ENCODE measurements at places on chromosomes 12 and 14. TPM values are rescaled to one million over a fixed set of nuclear protein-coding genes. Genes with fewer than 3 reads are reported as not detected.

- no peak for DNase-seq
These were observed 38.3 kb downstream of the SRGAP1 start for GRCh38 chr12:63882844-63883243.

GRCh38 chr12:105382771-105383622 lies 52.5 kb downstream of the C12orf75 start:
- peak; percentile 42 for DNase-seq

- DNase-seq, result no peak
These were observed 614 bp upstream of the NACA start for GRCh38 chr12:56725723-56726102.

GRCh38 chr14:42378274-42378673 lies 771.6 kb downstream of the LRFN5 start:
- DNase-seq, result no peak

GRCh38 chr14:102500713-102501112 lies 8.9 kb downstream of the ANKRD9 start:
- no peak for DNase-seq

DNA sequence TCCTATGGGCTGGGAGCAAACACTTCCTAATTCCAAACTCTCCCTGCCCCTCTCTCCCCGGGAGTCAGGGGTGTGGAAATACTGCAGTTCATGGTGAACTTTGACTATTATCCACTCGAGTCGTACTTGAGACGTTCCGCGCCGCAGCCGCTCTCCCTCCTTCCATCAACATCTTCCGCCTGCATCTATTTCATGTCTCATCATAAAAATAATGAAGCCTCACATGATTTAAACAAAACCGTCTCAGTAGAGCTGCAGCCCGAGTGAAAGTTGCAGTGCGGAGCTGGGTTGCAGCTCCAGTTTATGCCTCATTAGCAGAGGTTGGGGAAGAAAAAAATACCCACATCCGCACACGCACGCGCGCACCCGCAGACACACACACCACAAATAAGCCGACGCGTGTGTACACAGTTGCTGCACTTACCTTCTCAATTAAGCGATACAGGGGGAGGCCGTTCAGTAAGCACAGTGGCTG lies 283 bp downstream of the LMO3 start:
- DNase-seq, result no peak

GRCh38 chr12:32727237-32727636 lies 28.5 kb downstream of the YARS2 start:
- no peak for DNase-seq

DNA sequence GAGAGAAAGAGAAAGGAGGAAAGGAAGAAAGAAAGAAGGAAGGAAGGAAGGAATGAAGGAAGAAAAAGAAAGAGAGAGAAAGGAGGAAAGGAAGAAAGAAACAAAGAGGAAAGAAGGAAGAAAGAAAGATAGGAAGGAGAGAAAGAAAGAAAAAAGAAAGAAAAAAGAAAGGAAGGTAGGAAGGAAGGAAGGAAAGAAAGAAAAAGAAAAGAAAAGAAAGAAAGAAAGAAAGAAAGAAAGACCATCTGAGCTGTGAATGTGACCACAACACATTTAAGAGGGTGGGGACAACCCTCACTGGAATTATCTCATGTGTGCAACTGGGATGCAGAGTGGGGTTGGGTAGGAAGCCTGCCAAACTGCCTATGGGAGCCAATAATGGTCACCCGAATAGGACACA lies 36.0 kb upstream of the BATF start:
- no peak for DNase-seq

GRCh38 chr12:113840401-113841042 lies 125.6 kb downstream of the RBM19 start:
- DNase-seq, result no peak

DNA sequence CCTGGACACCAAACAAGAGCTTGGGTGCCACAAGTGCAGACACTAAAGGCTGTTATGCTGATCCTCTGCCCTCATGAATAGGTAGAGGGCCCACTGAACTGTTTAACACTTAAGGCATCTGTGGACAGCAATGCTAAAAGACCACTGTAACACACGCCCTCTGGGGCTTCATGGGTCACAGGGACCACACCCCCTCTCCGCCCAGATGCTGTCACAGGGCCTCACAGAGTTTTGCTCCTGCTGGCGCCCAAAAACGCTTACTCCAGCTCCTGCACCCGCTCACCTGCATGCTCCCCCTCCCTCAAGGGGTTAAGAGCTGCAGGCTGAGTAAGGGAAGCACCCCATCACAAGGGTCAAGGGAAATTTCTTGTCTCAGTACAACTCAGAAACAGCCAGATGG lies 141.8 kb upstream of the NUDT4 start:
- no peak for DNase-seq

DNA sequence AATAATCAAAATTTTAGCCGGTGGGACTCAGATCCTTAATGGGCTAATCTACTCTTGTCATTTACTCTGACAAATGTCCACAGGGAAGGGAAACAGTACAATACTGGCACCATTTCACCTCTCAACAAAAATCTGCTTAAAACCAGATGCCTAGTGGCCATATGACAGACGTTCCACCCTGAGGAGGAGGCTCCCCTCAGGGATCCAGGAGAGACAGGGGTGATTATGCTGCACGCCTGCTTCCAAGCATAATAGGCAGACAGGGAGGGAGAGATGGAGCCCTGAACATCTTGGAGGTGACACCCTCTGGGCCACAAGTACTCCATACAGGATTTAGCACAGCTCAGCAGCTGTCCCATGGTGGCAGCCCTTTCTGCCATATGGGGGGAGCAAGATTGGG lies 24.8 kb upstream of the AKAP6 start:
- no peak for DNase-seq

DNA sequence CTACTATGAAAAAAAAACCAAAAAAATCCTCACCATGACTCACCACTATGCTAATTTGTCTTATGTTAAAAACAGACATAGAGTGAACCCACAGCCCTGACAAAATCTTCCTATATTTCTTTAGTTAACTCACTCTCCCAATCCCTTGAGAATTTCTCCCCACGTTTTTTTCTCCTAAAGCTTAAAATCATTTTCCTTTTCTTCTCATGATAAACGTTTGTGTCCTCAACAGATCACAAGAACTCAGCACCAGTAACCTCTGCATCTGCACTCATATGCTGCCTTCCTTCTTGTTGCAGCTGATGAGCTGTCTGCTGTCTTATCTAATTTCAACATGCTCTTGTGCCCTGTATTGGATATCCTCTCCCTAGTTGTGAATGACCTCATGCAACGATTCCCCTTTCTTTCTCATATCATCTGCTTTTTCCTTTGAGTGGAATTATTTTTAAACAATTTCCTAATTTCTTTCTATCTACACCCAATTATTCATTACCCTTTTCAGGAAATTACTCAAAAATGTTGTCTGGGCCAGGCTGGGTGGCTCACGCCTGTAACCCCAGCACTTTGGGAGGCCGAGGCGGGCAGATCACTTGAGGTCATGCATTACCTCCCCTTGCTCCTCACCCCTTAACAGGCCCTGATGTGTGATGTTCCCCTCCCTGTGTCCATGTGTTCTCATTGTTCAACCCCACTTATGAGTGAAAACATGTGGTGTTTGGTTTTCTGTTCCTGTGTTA lies 427.5 kb upstream of the MGAT4C start:
- DNase-seq, result no peak

VIPAS39 gene
- 35.5 TPM for total RNA-seq

NRL gene
- 1.2 TPM for total RNA-seq

All from frontal cortex (tissue), 4 donors.